ENCODE measurements at places on chromosomes 1 and 21.

GRCh38 chr1:87644033-87644578, 315.4 kb downstream of the LMO4 start:
- no peak for DNase-seq

- DNase-seq = peak; percentile 94
Observed at GRCh38 chr1:211579440-211580302, 710 bp upstream of the SLC30A1 start.

- DNase-seq = peak; percentile 37
Observed at GRCh38 chr1:54227891-54228310, 27.9 kb downstream of the MRPL37 start.

DNA sequence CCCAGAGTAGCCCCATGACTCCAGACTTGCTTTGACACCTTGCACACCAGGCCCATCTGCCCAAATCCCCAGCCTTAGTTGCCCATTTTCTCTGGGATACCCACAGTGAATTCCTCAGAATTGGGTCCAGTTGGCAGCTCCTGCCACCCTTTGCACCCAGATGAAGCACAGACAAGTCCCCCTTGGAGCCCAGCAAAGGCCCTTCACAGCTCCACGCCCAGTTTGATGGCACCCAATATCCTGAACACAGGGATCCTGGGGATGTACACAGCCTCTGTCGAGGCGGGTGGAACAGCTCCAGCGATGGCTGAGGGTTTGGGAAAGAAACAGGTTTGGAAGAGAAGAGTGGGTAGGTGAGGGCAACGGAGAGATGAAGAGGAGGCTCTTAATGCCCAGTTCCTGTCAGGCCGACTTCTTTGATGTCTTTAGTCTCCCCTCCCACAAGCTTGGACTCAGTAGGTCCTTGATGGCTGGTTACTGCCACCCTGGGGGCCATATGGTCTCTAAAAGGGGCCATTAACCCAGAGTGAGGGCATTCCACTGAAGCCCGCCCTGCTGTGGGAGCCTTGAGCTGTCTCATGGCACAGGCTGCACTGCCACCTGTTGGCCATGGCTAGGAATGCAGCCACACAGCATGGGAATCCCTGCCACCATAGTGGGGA, 21.7 kb downstream of the TMEM53 start:
- peak; percentile 92 for DNase-seq

- DNase-seq = no peak
Observed at GRCh38 chr1:20497506-20497905, 10.4 kb downstream of the MUL1 start.

GRCh38 chr1:45378184-45378583, 37.9 kb upstream of the MUTYH start:
- DNase-seq = no peak

DNA sequence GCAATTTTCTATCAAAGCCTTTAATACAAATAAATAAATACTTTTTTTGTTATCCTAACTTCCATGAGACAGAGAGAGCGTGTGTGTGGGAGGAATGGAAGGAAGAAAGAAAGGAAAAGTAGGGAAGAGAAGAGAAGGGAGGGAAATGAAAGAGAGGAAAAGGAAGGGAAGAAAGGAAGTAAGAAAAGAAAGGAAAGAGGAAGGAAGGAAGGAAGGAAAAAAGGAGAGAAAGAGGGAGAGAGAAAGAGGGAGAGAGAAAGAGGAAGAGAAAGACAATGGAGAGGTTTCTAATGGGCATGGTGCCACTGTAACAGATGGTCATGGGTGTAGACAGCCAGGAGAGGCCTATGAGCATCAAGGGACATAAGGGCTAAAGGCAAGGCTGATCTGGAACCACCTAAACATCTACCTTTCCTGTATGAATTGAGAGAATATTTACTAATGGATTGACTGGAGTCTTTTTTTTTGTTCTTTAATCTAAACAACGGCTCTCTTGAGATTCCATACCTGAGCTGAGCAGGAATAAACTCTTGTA, 234.9 kb downstream of the PTPRC start:
- DNase-seq = peak; percentile 32

DNA sequence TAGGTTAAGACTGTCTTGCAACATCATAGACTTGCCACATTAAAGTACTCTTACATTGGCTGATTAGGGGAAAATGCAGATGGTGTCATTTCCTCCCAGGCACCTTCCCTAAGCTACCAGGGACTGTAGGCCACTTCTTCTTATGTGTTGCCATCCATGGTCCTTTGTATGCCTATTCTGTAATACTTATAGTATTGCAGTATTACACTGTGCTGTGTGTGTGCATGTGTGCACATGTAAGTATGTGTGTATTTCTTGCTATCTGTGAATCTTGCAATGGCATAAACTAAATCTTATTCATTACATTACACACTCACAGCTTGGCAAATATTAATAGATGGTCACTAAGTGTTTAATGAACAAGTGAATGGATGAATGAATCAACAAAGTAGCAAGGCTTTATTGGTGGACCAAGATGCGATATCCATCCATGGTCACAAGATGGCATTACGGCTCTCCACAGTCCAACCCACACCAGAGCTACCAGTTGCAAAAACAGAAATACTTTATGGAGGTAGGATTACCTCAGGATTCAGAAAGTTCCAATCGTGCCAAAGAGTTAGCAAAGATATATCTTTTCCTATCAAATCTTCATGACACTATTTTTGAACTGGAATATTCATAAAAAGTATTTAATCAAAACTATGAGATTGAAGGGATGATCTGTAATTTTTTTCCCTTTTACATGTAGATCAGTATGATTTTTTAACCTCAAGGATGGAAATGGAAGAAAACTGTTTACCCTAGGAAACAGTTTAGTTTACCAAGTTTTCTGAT, 160.2 kb downstream of the DENND1B start:
- peak; percentile 75 for DNase-seq

DNA sequence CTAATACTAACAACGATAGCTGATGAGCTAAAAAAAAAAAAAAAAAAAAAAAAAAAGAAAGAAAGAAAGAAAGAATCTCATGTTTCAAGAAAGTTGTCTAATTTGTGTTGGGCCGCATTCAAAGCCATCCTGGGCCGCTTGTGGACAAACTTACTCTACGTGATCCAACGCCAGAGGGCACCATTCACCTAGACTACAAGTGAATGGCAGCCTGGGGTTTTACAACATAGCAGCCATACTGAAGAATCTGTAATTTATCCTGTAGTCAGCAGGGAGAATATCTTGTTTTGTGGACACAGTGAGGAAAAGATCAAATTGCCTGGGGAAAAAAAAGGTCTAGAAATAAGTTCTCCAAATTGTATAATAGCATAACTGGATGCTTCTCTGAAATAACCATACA, 47.0 kb downstream of the CYP2J2 start:
- peak; percentile 77 for DNase-seq

- no peak for DNase-seq
Observed at GRCh38 chr1:30637183-30637980, 86.0 kb downstream of the MATN1 start.

DNA sequence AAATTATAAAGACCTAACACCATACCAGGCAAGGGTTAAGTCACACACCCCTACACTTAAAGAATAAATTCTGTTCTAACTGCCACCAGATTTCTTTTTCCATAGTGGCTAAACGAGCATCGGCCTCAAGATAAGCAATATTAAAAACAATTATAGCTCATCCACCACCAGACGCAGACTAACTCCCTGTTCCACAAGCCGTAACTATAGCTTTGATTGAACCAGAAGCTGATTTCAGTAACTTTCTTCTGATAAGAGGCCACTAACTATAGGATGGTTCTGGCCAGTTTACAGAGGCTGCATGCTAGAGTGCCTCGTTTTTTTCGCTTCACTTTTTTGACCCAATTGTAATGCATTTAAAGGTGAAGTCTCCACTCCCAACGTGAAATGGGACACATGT, 238.8 kb downstream of the MRPL39 start:
- no peak for DNase-seq

DNA sequence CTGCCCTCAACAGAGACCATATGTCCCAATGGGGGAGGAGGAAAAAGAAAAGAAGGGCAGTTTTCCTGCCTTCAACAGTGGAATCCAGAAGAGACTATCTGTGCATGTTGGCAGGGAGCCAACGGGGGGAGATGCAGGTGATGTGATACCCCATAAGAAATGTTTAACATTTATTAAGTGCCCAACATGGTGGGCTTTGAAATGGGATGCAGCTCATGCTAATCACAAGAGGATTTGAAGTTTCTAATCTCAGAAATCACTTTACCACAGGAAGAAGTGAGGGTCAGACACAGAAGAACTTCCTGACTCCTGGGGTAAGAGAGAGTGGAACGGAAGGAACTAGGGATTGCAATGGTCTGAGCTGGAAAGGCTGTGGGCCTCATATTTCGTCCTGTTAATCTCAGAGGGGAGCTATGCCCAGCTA, 16.2 kb downstream of the CSRP1 start:
- no peak for DNase-seq

DNA sequence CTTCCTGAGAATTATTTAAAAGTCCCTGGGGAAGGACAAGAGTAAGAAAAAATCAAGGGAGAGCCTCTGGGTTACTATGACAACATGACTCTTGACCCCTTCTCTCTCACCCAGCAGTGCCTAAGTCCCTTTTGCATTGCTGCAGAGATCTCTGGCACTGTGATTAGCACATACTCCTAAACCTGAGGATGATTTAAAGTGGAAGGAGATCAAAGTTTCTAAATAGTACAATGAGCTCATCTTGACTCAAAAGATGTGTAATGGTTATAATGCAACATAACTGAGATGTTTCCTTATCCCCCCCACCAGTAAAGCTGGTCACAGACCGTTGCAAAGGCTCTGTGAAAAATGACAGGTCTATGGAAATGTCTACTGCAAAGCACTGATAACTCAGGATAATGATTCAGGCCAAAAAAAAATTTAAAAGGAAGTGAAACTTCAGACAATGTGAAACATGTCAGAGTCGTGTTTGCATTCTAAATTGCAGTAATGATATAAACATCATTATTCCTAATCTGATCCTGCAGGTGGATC, 519.2 kb downstream of the KIF26B start:
- no peak for DNase-seq

- DNase-seq = peak; percentile 49
Observed at GRCh38 chr21:33374450-33375096, 28.6 kb upstream of the IFNGR2 start.

DNA sequence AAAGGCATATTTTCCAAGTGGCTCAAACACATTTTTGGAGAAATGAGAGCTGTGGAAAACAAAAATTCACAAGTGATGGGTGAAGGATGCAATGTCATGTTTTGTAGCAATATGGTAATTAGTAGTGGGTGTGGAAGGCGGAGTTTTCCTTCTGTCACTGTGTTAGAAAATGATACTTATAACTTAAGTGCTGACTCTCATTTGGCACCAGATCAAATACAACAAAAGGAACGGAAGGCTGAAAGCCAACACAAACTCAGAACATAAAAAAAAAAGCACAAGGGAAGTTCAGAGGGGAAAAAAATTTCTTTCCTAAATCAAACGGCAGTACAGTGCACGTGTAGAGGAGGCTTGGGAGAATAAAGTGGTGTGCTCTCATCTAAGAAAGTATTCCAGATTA, at the start of gene TNFSF18:
Gene TNFSF18, minus strand, starts transcription at position 77 of the 400 bp plus-strand sequence. Its CDS starts 45 bp downstream, at position 32.
- no peak for DNase-seq

GRCh38 chr1:174134003-174134659, 25.2 kb upstream of the RABGAP1L start:
- DNase-seq = no peak

- DNase-seq = no peak
Observed at GRCh38 chr1:43322506-43322905, 15.1 kb upstream of the MPL start.

GRCh38 chr1:94787691-94788090, 32.5 kb upstream of the SLC44A3 start:
- DNase-seq = no peak

DNA sequence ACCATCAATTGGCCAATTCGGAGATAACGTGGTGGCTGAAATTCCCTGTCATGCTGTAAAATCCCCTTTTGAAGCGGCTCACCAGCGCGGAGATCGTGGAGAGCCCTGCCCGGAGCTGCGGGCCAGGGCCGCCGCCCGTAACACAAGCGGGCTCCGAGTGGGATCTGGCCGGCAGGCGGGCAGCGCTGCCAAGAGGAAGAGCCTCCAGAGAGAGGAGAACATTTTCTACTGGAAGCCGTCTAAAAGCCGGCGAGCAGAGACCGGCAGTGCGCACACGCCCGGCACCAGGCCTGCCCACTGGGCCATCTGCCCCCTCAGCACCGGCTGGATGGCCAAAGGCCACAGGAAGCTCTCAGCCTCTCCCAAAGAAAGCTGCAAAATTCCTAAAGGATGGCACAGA, 15.5 kb downstream of the SSBP3 start:
- no peak for DNase-seq

GRCh38 chr1:78884685-78885452, 121.7 kb downstream of the ADGRL4 start:
- DNase-seq = peak; percentile 32

GRCh38 chr1:196255762-196256161, 352.5 kb downstream of the KCNT2 start:
- DNase-seq = no peak

GRCh38 chr1:225470211-225471108, 42.6 kb upstream of the LBR start:
- no peak for DNase-seq

DNA sequence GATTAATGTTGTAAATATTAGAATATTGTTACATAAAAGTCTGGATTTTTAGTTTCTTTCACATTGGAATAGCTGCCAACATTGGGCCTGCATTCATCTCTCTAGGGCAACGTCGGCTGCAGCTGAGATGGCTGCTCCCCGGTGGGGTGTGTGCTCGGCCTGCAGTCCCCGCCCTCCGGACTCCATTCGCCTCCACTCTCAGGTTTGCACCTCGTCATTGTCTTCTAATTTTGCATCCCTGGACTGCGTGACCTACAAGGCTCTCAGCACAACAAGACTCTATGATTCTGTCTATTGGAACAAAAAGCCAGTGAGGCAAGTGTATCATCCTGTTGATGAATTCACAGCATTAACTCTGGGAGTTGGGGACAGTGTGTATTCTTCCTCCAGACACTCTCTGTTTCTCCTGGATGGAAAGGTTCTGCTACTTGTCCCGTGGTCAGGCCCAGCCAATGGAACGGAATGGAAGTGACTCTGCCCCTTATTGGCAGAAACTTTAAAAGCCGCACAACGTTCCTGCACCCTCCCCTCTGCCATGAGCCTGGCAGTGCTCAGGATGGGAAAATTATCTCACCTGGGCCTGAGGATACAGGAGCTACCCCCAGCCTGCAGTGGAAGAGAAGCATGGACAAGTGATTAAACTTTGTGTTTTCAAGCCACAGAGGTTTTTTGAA, 105.0 kb upstream of the SAMD11 start:
- DNase-seq = no peak

GRCh38 chr21:15122241-15122640, 57.4 kb upstream of the NRIP1 start:
- DNase-seq = no peak

DNA sequence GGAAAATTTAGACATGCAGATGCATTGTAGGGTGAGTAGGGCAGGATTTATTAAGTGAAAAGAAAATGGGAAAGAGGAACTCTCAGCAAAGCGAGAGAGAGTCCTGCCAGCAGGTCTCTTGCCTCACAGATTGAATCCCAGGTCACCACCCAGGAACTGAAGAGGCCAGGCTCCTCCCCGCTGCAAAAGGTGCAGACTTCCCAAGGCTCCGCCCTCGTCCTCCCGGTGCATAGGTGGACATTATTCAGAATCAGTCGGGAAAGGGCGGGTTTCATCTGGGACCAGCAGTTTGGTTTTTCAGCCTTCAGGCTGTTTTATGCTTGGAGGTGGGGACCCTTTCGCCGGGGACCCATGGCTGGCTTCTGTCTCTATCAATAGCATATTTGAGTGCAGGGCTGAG, 41.6 kb upstream of the APP start:
- DNase-seq = no peak

GRCh38 chr1:14083706-14084105, 383.7 kb downstream of the PRDM2 start:
- no peak for DNase-seq

- DNase-seq = peak; percentile 71
Observed at GRCh38 chr1:9444532-9444931, 94.7 kb upstream of the SLC25A33 start.
